NAMALWA (cell line): ENCODE measurements at places on chromosomes 2 and 18.

DNA sequence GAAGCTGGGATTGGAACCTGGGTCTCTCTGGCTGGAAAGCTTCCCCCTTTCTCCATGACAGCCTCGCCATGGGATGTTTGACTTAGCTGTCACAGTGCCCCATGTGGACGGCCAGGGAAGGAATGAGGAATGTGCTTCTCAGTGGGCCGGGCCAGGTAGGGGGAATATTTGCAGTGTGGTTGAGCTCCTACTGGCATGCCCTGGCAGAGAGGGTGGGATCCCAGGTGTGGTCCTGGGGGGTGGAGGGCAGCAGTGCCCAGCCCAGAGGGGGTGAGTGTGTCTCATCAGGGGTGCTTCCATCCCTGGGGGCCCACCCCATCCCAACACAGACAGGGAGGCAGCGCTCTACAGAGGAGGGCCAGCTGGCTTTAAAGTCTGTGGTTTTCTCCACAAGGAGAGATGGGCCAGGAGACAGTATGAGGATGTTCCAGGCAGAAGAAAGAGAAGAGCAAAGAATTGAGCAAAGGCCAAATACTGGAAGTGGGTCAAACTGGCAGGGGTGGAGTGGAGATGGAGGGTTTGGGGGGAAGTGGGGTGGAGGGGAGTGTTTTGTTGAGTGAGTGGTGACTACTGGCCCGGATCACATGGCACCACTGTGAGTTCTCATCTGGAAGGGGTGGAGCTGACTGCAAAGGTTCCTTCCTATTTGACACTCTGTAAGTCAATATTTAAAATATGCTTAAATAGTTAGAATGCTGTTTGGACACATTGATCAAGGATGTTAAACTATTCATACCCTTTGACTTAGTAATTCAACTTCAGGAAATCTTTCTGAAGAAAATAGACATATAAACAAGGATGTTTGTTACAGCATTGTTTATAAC is 94.0 kb downstream of the MYCN start:
- no peak for DNase-seq

GRCh38 chr2:71101656-71102055 is 28.4 kb downstream of the MCEE start:
- DNase-seq = no peak

GRCh38 chr2:42794271-42795046 is 2.1 kb upstream of the HAAO start:
- DNase-seq = no peak

DNA sequence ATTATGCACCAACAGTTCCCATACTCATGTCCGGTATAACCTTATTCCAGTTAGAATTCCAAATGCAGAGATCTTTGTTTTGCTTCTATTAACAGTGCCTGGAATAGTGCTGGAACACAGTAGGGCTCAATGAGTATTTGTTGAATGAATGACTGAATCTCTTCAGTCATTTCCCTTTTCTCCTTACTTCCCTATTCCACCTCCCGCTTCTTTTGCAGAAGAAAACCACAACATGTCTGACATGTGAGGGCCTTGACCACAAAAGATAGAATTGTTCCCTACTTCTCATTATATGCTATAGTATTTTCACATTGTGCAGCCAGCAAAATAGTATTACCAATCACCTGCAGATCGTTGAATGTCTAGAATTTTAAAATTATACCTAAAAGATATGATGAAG is 19.5 kb upstream of the HNRNPLL start:
- DNase-seq = no peak

GRCh38 chr2:209713219-209713618 is 58.4 kb upstream of the UNC80 start:
- DNase-seq = no peak

DNA sequence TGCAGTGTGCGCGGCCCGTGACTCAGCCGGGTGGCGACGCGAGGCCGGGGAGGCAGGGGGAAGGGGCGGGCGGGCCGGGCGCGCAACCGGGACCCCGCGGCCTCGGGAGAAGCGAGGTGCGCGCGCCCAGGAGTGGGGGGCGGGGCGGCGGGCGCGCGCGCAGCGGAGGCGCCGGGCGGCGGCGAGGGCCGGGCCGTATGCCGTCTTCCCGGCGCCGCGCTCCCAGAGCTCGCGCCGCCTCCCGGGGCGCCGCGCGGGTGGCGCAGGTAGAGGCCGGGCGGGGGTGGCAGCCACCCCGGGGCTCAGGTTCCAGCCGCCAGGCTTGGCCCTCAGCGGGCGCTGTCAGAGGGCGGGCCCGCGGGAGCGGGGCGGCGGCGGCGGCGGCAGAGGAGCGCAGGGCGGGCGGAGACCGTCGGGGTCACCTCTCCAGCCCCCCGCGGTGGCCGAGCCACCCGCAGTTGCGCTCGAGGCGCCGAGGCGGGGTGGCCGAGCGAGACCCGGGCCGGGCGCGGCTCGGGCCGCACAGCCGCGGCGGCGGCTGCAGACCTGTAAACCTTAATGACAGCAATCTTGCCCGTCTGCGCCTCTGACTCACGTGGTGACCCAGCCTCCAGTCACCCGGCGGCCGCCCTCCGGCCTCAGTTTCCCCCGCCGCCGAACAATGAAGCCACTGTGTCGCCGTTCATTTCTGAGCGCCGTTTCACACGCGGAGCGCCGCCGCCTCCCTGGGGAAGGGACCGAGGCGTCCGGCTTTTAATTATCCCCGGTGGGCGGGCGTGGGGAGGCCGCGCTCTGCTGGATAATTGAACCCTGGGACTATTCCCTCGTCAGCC is 25.3 kb upstream of the SMAD7 start:
- DNase-seq = peak; percentile 47

GRCh38 chr2:3475771-3476170 is 43.6 kb downstream of the ADI1 start:
- no peak for DNase-seq

DNA sequence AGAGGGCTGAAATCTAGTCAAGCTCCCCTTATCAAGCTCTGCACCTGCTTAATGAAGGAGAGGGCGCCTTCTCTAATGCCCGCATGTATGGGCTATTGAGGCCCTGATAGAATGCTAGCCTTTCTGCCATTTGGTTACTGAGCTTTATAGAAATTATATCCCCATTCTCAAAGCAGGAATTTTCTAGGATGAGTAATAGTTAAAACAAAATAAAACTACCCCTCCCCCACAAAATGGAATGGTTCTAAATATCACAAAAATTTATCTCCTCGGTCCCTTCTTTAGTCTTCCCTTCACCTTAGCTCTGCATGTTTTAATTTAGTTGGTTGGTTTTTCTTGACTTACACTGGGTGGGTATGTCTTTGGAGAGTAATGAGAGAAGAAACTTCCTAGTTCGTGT is 37.7 kb downstream of the CD28 start:
- no peak for DNase-seq

DNA sequence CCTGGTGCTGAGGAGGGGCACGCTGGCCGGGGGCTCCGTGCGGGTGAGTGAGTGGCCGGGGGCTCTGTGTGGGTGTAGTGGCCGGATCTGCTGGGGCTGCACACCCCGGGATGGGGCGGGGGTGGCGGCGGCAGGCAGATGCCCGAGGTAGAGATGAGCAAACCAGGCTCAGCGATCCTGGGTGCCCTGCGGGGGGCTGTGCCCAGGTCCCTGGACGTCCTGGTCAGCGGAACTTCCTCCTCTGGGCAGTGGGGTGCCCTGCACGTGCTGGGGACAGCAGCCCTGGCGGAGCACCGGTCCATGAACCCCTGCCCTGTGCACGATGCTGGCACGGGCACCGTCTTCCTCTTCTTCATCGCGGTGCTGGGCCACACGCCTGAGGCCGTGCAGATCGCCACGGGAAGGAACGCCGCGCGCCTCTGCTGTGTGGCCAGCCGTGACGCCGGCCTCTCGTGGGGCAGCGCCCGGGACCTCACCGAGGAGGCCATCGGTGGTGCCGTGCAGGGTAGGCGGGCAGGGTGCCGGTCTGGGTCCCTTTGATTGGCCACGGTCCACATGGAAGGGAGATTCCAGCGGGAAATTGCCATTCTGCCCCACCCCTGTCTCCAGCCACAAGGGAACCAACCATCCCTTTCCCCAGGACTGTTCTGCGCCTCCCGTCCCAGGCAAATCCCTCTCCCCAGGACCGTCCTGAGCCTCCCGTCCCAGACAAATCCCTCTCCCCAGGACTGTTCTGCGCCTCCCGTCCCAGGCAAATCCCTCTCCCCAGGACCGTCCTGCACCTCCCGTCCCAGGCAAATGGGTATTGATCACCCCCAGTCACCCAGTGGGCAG is 5.9 kb downstream of the NEU4 start:
- DNase-seq = no peak

DNA sequence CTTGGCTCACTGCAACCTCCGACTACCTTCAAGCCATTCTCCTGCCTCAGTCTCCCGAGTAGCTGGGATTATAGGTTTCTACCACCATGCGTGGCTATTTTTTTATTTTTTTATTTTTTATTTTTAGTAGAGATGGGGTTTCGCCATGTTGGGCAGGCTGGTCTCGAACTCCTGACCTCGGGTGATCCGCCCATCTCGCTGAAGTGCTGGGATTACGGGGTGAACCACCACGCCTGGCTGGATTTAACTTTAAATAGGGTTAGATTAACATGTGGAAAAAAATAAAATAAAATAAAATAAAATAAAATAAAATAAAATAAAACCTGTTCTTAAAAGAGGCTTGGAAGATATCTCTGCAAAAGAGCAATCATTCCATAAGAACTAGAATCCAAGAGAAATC is 170.9 kb downstream of the XIRP2 start:
- no peak for DNase-seq

GRCh38 chr18:9348766-9349165 is 14.2 kb downstream of the TWSG1 start:
- no peak for DNase-seq

DNA sequence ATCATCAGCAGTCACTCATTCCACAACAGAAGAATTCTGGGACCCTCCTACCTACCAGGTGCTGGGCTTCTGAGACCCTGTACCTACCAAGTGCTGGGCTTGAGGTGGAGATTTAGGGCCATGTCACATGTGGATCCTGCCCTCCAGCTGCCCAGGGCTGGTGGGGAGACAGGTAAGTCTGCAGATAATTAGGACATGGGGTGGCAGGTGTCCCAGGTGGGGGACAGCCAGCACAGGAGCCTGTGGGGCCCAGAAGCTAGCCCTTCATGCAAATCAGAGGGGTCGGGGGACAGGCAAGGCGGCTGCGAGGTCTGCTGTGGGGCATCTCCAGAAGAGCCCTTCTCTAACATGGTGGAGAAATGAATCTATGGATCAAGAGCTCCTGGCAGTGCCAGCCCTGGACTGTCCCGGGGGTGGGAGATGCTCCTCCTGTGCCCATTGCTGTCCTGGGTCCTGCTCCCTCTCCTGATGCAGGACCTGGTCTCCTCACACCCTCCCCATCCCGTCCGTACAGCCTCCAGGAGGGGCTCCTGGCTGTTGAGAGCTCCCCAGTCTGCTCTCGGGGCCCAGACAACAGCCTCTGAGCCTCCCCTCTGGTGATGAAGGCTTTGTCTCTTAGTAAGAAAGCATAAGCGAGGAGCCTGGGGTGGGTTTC is 106.3 kb upstream of the GLI2 start:
- DNase-seq = no peak

- peak; percentile 51 for DNase-seq
Observed at GRCh38 chr2:97718051-97718882, 4.9 kb downstream of the ZAP70 start.

- DNase-seq = no peak
Observed at GRCh38 chr2:219406861-219407230, 11.3 kb upstream of the DES start.

GRCh38 chr2:236527159-236527630 is 42.4 kb upstream of the ACKR3 start:
- no peak for DNase-seq

DNA sequence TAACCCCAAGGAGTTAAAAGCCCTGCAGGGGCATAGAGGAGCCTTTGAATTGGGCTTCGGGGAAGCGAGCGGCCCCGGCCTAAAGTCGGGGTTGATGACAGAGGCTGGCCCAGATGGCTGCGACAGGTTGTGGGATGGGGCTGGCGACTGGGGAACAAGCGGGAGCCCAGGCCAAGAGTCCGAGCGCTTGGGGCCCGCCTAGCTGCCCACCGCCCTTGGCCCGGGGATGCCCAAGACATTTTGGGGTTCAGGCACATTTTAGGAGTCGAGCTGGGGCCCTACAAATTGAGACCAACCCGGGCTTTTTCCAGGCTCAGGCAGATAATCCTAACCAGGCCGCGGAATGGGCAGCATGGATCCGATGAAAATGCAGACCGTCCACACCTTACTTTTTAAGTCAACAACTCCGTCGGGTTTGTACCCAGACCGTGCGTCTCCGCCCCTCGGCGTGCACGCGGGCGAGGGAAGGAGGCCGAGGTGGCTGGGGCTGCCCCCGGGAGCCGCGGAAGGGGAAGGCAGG is 507 bp downstream of the RTKN start:
- no peak for DNase-seq

- no peak for DNase-seq
Observed at GRCh38 chr2:94879982-94880377, 8.8 kb downstream of the TEKT4 start.

DNA sequence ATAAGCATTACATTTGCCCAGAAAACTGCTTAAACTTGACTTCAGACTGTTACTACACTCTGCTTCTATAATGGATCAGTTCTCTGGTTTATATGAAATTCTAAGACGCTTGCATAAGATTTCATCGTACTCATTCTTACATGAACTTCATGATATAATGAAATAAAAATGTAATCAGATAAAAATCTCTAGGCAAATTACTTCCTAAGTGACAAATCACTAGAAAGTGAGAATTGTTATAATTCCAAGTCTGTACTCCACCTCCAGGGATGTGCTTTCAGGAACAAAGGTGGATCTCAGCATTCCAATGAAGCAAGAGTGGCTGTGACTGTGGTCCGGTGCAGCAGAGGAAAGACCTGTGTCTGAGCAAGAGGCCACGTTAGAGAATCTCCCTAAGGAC is 226.2 kb downstream of the PIEZO2 start:
- no peak for DNase-seq

GRCh38 chr2:63950414-63950813 is 68.8 kb downstream of the VPS54 start:
- DNase-seq = no peak

DNA sequence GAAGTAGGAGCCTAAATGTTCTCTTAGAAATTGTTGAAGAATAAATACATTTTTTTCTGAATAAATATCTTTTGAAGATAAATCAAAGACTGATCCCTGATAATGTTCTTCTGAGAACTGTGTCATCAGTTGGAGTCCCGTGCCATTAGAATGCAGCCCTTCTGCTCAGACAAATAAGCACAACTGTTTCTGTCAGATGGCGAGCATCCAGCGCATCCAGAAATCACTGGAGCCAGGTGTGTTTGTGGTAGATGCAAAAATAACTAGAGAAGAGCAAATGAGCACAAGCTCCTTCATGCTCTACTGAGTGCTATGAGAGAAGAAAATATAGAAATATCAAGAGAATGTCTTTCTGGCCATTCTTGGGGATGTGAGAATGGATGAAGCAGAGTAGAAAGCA is 573.7 kb downstream of the THSD7B start:
- no peak for DNase-seq

GRCh38 chr18:59562751-59563150 is 134.5 kb downstream of the CCBE1 start:
- DNase-seq = no peak
